Stimulated activated CD4-positive, alpha-beta T cell treated with anti-CD3 and anti-CD28 coated beads, Interleukin-1b, Interleukin-23, amount 100 ng/mL, for 1 hour (primary cell): ENCODE measurements at places on chromosomes 1 and 21.

DNA sequence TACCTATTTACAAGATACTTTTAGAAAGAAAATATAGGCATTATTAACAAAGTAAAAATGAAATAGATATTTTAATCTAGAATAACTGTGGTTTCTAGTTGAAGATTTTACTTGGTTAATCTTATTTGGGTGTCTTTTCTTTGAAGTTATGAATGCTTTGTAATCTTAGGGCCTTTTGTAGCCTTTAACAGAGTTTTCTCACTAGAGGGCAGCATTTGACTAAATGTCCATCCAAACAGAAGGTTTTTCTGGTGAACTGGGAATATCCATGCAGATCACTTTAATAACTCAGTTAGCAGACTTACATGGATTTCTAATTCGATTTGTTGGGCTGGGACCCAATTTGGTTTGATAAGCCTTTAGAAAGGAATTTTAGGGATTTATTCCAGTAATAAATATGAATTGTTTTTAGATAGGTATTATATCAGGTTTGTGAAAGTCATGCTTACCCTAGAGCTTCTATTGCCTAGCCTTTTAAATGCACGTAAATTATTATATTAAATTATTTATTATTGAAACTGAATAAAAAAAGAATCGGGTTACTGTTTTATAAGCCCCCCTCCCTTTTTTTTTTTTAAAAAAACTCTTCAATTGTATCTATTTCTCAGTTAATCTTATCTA is 119.7 kb downstream of the ZNF326 start:
- no peak for DNase-seq

DNA sequence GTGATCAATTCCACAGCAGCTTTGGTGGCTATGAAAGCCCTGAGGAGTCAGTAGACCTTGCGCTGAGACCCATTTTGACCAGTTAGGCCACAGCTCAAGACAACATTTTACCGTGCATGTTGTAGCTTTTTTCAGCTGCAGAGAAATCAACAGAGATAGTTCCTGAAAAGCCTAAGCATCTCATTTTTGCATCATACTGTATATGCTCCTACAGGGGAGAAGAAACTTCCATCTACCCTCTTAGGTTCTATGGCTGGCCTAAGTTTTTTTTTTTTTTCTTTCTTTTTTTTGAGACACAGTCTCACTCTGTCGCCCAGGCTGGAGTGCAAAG is 24.8 kb upstream of the EYA3 start:
- no peak for DNase-seq

DNA sequence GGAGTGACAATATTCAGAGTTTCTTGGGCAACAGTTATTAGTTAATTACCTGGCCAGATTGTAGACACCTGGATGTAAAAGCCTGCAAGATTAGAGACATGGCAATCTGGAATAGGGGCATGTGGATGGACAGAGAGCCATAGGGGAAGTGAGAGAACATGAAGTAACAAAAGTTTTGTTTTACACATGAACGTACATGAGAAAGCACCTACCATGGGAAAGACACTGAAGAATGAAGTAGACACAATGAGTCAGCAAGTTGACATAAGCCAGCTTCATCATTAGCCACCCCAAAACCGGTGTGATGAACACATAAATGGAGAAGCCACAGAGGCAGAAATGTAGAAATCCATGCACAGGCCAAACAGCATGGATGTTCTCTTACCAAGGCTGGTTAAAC is 462.1 kb upstream of the C1orf87 start:
- DNase-seq = no peak

DNA sequence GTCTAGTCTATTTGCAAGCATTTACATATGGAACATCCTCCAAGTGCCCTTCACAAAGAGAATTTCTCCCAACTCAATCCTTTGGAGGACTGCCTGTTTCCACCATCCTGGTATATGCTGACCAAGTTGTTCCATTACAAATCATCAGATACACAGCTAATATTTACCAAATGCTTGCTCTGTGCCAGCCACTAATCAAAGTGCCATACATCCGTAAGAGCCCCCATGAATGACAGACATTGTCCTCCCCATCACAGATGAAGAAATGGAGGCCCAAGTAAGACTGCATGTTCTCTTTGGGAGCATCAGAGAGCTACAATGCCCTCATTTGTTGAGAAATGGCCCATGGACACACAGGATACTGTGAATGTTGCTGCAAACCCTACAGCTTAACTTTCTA is 130.0 kb upstream of the BACE2 start:
- no peak for DNase-seq

DNA sequence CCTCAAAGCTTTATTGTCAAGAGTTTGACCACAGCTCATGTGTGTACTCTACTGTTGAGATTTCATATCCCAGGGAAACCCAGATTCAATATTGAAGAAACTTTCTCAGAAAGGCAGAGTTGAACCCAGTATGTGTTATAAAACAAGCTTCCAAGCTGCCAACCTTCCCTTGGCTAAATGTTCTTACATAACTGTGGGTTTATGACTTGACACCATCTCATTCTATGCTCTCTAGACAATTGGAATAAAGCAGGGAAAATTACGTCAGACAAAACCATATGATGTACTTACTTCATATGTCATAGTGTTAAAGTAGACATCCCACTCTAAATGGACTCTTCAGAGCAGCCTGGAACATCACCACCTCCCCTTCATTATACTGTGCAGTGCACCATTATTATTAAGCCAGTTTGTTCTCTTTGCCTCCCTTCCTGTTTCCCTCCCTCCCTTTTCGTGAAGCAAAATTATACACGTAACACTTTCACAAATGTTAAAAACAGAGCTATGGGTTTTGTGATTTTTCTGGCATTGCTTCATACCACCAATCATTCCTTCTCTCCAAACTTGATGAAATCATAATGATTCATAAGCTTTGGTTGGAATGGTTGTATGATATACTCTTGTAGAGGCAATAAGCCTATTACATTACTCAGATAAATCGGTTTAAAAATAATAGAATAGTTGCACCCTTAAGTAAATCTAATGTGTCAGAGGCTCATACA is 507.2 kb downstream of the LTN1 start:
- DNase-seq = no peak

GRCh38 chr1:198143797-198144196 is 13.0 kb upstream of the NEK7 start:
- DNase-seq = no peak

DNA sequence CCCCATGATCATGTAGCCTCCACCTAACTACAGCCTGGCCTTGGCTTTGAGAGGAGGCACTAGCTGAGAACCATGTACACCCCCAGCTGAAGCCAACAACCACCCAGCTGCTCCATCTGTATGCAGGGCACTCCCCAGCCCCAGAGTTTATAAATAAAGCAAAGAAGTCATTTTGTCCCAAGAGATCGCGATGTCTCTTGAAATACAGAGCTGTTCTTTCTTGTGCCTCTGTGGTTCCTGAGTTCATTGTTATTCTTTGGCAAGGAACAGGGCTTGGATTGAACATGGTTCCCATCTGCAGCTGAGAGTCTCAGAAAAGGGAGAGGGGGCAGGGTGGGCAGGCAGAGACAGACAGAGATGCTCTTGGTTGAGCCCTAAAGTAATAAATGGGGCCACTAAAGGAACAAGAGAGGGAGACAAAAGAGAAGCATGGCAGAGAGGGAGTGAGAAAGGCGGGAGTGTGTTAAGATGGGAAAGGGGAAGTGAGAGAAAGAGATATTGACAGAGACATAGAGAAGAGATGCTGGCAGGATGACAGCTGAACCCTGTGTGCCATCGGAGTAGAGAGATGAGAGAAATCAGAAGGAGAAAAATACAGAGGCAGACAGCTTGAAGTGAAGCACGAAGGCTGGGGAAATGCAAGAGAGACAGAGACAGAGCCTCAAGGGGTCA is 63.3 kb downstream of the TNR start:
- DNase-seq = no peak

GRCh38 chr1:230073371-230074035 is 6.5 kb downstream of the GALNT2 start:
- DNase-seq = no peak

DNA sequence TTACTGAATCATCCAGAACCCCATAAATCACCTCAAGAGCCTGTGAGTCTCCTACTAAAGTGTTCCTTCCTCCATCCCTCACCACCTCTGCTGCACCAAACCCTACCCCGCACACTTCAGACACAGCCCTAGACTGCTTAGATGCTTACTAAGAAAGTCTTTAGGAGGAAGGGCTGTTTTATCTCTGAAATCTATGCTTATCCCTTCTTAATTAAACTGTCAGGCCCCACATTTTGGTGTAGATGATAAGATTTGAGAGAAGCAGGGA is 216.8 kb upstream of the SGIP1 start:
- no peak for DNase-seq
